ENCODE measurements at places on chromosomes 5 and 9.

DNA sequence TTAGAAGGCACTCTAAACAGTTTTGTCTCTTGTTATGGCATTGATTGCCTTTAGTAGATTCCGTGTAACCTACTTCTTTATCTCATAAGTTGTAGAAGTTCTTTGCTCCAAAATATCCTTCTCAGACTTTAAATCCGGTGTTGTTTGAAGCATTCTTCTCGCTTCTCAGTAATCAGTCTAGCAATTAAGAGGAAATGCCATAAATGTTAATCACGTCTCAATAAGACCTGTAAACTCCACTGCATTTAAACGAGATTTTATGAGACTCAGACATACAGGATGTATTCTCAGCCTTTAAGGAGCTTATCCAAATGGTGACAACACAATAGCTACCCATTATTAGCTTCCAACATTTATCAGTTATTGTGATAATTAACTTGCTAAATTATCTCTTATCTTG, 7.7 kb upstream of the C5 start:
- no peak for DNase-seq

DNA sequence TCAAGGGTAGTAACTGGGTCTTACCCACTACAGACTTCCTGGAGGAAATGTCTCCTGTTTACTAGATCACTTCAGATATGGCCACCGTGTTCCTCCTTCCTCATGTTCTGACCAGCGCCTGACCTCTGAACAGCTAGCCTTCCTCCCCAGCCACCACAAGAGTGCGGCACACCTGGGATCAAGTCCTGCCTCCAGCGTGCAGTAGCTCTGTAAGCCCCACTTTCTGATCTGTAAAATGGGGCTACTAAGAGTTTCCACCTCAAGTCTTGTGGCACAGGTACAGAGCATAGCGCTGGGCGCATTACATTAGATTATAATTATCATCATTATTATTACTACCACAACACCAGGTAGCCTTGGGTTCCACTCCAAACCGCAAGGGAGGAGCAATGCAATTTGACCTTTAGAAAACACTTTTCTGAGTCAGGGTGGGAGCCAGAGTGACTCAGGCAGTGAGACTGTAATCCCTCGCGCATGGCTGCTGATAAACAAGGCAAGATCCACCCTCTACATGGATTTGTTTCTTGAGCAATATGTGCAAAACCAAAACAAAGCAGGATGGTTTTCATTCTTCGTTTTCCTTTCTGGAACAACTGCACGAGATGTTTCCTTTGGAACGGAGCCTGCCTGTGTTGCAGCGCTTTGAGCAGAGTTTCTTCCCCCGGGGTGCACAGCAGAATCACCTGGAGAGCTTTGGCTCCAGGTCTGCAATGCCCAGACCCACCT, 65.0 kb upstream of the ANGPTL2 start:
- DNase-seq: no peak

DNA sequence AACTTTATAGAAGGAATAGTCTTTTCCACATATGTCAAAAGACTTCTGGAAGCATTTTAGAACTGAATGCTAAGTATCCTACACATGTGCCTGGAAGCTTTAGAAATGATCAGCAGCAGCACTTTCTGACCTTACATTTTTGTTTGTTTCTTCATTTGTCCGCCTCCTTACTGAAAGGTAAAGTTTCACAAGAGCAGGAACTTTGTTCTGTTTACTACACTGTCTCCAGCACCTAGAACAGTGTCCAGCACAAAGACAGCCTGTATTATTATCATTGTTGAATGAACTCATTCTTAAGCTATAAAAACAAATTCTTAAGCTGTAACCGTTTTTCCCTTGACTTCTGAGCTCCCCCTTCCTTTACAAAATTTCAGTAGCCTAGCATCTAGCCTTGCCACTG, 14.8 kb downstream of the PIP5K1B start:
- DNase-seq: no peak

GRCh38 chr9:111807197-111807596, 12.5 kb upstream of the SHOC1 start:
- no peak for DNase-seq

- no peak for DNase-seq
Observed at GRCh38 chr5:133163839-133164238, 112.0 kb downstream of the HSPA4 start.

- DNase-seq: no peak
Observed at GRCh38 chr9:90953200-90953599, 151.6 kb downstream of the SYK start.

- no peak for DNase-seq
Observed at GRCh38 chr9:99201603-99202002, 20.1 kb downstream of the ALG2 start.

DNA sequence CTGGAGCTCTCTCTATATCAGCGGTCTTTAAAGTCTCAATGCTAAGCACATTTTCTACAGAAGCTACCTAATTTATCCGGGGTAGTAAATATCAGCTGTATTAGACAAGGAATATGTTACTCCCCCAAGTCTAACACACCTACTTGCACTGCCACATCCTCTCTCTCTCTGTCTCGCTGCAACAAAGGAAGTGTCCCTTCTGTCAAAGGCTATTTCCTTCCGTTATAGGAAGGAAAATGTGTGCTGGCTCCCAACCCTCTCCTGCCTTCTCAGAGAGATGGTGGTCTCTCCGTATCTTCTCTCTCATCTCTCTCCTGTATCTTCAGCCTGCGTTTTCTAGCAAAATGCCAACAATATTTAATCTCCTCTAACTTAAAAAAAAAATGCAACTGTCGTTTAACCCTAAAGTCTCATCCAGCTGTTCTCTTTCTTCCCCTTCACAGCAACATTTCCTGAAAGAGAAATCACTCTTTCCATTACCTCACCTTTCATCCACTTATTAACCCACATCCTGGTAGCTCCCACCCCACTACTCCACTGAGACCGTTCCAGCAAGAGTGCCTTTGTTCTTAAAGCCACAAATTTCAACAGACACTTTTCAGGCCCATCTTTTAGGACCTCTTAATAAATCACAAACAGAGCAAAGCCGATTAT, 2.3 kb downstream of the TTF1 start:
- no peak for DNase-seq

DNA sequence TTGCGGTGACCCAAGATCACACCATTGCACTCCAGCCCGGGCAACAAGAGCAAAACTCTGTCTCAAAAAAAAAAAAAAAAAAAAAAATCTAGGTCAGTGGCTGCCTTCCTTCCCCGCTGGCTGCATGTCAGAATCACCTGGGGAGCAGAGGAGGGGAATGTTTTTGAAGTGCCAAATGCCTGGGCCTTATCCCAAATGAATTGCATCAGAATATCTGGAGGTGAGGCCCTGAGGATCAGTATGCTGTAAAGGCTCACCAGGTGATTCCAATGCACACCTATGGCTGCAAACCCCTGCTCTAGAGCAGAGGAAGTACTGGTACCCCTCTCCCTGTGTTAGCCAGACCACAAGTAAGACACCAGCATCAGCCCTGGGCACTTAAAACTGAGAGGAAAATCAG, 44.7 kb upstream of the GABRP start:
- no peak for DNase-seq

- no peak for DNase-seq
Observed at GRCh38 chr5:56319526-56320181, 86.5 kb upstream of the ANKRD55 start.

GRCh38 chr9:92535940-92536850, at the start of gene ECM2:
Gene ECM2 (minus strand): TSS chr9:92535990. CDS start chr9:92522866, 13,124 bp downstream.
- DNase-seq: no peak

DNA sequence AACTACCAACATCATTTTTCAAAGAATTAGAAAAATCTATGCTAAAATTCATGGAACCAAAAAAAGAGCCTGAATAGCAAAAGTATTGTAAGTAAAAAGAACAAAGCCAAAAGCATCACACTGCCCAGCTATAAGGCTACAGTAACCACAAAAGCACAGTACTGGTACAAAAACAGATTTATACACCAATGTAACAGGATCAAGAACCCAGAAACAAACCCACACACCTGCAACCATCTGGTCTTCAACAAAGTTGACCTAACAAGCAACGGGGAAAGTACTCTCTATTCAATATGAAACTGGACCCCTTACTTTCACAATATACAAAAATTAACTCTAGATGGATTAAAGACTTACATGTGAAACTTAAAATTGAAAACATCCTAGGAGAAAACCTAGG, 94.2 kb upstream of the TARS1 start:
- DNase-seq: no peak

DNA sequence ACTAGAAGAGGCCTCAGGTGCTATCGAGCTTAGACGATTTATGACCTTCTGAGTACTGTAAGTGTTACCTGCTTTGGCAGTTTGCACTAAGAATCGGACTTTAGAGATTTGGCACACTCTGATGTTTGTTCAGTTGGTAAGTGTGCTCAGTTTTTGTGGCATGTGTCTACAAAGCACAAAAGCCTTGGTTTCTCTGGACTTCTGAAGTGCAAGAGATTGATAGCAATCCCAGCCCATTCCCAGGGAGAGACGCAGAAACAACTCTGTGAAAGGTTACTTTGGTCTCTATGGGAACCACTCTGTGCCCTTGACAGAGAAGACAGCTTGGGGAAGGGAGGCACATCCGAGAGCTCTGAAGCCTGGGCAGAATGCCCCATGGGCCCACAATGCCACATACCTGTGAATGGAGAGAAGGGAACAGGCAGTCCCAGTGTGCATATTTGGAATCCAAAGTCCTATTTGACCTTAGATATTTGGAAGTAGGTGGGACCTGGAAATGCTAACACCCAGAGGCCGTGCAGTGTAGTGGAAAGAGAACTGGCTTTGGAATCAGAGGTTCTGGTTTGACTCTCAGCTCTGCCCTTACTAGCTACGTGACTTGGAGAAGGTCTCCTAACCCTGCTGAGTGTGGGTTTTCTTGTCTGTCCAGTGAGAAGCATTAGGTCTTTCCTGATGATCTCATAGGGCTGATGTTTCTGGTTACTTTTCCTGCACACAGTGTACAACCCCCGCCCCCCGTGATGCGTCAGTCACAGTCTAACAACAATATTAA, 194.3 kb upstream of the VLDLR start:
- no peak for DNase-seq

GRCh38 chr9:130531670-130532069, 47.7 kb upstream of the FUBP3 start:
- no peak for DNase-seq

- peak; percentile 22 for DNase-seq
Observed at GRCh38 chr9:80605129-80605528, 1033.4 kb downstream of the TLE4 start.

DNA sequence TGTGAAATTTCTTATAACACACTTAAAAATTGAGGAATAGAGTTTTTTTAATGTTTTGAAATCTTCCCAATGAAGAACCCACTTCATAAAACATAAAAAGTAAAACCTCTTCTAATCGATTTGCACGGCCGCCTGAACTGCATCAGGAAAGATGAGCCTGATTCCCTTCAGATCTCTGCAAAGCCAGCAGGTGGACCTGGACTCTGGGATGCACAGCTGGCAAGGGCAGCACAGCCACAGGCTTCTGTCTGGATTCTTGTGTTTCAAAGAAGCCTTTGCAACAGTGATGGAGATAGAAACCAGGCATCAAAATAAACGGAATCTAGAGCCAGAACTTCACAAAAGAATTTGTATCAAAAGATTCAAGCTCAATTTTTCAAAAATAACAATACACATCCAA, 36.0 kb upstream of the SPATA31C2 start:
- no peak for DNase-seq

DNA sequence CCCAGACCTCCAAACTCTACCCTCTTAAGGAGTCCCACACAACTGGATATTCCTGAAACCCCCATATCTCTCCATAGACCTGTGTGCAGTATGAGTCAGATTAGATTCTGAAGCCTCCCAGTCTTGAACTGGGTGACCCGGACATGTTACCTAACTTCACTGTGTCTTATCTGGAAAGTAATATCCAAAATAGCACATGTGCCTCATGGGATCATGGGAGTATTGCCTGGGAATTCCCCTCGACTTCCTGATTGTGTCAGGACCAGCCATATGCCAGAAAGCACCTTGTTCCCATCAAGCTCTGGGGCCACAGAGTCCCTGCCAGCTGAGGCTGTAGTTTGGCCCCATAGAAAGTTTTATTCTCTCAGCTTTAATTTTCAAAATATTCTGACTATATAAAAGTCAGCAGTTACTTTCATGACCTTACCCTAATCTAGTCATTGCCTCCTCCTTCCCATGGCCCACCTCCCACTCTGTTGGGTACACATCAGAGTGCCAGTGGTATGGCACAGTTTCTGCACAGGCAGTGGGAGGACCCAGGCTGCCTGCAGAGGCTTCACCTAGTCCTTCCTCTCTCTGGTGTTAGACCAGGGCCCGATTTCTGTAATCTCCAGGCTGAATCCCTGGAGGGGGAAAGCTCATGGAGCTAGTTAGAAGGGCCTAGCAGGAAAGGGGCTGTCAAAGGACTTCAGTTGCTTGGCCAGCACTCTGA, 19.5 kb upstream of the B4GALT1 start:
- DNase-seq: no peak

GRCh38 chr9:113519426-113520108, 56.0 kb downstream of the RGS3 start:
- DNase-seq: no peak

GRCh38 chr9:83430681-83431080, 107.5 kb downstream of the FRMD3 start:
- no peak for DNase-seq

DNA sequence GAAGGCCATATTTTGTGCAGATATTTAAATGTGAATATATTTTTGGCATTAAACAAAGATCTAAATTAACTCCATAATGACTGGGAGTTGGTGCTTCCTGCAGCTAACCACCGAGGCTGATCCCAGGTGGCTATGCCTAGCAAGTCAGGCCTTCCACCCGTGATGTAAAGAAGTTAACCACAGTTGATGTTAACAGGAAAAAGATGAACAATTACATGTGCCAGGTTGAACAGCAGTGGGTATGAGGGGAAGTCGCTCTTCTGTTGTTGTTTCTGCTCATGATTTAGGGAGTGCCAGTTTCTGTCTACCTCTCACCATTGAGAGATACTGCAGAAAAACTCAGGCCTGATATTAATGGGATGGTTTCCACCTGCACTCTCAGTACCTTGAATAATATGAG, 334.3 kb downstream of the EBF1 start:
- DNase-seq: no peak

- no peak for DNase-seq
Observed at GRCh38 chr5:72032788-72033187, 74.5 kb upstream of the MAP1B start.

- no peak for DNase-seq
Observed at GRCh38 chr9:20981486-20981885, 50.0 kb downstream of the HACD4 start.

- DNase-seq: no peak
Observed at GRCh38 chr9:114166614-114167572, 11.6 kb downstream of the COL27A1 start.

DNA sequence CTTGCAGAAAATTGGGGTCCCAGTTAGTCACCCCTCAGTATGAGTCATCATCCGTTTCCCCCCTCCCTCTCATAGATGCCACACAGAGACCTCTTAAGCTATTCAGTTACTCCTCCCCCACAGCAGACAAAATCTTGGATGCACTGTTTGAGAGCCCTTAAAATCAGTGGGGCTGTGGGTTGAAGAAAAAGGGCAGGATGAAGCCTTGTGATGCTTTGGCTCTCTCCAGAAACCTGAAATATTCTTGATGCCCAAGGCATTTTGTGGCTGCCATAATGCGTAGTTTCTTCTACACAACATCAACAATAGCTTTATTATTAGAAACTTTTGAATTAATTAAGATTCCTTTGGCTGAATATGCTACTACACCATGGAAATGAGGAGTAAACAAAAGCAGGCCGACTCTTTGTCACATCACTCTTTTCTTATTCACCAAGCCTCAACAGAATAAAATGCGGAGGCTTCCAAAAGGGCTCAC, 133.8 kb downstream of the MRPS30 start:
- DNase-seq: no peak

Measured in NCI-H1694 treated with DMSO at 0.1 percent for 48 hours (cell line).